GM06990 (cell line): ENCODE measurements at places on chromosomes 4 and X.

DNA sequence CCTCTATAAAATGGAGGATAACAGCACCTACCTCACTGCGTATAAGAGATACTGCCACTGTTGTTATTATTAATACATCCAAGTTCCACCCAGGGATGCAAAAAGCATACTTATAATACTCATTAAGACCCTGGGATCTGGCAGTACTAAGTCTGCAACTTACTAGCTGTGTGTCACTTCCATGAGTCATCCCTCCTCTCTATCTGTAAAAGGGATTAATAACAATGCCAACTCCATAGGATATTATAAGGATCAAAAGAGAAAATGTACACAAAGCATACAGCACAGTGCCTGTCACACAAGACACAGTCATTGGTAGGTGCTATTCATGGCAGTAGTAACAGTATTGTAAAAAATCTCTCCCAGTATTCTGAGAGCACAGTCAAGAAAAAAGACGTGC, 216.7 kb downstream of the HS6ST2 start:
- no peak for DNase-seq

GRCh38 chr4:14308229-14308651, 680.7 kb upstream of the BOD1L1 start:
- no peak for DNase-seq

DNA sequence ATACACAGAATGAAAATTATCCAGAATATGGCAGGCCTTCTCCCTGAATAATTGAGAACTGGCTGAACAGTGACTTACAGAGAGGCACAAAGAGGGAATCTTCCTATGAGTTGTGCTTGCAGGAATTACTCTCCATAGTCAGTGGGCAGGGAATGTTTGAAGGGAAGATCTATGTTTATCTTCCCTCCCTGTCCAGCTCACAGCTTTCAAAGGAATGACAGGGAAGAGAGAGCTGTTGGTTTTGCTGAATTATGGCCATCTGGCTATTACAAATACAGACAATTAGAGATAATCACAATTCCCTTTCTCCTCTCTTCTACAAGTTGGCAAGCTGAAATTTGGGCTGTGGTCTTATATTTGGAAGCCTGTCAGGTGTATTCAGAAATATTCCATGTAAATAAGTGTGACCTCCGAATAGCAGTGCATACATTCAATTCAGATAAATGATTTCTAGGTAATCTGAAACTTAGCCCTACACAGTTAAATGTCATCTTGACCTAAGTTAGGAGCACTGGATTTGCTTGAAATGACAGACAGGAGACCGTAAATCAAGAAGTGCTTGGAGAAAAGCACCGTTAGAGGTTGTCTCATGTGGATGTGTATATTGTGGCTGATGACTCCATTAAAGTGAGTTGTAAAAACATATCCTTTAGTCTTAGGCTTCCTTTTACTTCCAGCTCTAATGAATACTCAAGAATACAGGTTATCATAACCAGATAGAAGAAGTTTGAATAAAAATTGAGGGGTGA, 136.8 kb downstream of the C4orf33 start:
- DNase-seq: no peak

DNA sequence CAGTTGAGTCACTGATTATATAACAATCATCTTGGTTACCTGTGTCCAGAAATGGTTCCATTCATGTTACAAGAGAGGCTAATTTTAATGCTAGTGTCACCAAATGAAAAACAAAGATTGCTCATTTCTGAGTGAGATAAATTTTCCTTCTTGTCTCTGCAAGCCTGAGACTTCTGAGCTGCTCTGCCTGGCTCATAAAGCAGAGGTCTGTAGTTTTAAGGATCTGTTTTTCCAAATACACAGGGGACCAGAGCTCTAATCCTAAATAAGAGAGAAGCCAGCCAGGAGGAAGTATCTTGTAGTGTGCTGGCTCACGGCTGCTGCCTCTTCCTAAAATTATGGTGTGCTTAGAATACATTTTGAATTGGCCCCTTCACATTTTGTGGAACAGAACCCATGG, 42.6 kb downstream of the CLDN34 start:
- no peak for DNase-seq

GRCh38 chr4:87843936-87844335, 11.2 kb downstream of the MEPE start:
- DNase-seq: no peak

- no peak for DNase-seq
Measured at GRCh38 chrX:37367946-37368345, 18.8 kb downstream of the PRRG1 start.

DNA sequence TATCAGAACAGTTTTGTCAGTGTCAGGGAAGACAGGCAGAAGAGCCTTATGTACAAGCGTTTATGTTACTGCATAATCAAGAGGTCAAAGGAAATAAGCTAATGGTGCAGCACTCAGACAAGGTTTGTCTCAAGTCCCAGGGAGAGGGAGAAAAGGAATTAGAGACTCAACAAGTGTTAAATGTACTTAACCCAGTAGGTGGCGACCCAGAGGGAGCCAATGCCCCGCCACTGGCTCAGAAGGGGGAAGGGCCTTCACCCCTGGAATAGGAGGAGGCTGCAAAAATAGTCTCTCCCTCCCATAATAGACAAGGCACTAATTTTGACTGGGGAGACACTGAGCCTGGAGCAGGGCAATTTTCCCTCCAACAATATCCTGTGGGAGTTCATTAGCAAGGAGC, 14.1 kb upstream of the PAPSS1 start:
- no peak for DNase-seq

DNA sequence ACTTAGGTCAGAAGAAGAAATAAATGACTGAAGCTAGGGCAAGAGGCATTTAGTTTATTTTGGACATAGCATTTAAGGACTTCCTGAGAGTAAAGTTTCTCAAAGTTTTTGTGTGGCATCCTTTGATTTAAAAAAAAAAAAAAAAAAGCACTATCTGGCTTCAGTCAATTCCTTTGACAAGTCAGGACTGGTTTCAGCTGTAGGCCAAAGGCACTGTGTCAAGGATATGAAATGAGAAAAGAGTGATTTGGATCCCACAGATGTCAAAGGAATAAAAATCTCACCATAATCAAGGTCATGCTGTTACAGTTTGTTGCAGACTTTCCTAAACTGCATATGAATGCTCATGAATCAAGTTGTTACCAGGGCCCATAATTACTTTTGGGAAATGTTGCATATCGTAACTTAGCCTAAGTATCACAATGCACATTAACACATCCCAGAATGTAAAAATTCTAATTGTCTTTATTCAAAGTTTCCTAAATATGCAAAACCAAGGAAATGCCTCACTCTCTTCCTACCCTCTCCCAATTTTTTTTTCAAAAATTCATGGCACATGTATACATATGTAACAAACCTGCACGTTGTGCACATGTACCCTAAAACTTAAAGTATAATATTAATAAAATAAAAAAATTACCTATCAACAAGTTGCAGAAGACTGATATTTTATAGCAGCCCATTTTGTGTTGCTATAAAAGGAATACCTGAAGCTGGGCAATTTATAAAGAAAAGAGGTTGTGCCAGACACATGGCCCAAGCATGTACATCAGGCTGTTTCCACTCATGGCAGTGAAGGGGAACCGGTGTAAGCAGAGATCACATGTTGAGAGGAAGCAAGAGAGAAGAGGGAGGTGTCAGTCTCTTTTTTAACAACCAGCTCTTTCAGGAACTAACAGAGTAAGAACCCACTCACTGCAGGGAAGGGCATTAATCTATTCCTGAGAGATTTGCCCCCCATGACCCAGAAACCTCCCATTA, 33.7 kb upstream of the ADAMTS3 start:
- DNase-seq: no peak

DNA sequence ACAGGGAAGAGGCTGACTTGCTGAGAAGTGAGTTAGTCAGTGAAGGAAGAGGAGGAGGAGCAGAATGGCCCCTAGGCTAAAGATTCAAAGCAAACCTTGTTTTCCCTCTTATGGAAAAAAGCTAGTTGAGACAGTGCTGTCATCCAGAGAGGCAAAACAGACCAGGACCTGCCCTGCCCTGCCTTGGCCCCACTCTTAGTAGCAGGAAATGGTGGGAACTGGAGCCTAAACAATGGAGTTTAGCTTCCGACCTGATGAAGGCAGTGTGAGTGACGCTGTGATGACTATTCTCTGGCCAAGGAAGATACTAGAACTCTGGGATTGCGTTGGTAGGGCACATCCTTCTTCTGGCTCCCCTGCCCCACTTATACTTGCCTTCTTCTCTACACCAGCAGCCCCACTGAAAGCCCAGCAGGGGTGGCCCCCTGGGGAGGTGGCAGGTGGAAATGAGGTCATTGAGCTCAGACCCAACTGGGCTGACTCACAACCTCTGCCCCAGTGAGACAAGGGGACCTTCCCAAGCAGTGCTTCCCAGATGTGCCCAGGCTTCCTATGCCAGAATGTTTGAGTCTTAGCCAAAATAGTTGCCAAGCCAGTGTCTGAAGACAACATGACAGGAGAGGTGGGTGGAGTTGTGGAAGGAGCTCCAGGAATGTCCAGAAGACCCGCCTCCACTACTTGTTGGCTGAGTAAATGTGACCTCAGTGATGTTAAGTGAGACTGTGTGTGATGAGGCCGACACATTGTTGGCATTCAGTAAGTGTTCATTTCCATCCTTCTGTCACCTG, 38.8 kb downstream of the MSN start:
- DNase-seq: peak; percentile 55

GRCh38 chrX:151081016-151081415, 95.4 kb upstream of the GPR50 start:
- DNase-seq: no peak

GRCh38 chr4:123598331-123598730, 201.7 kb downstream of the SPRY1 start:
- DNase-seq: no peak
